ENCODE measurements at places on chromosomes 13 and 19.

DNA sequence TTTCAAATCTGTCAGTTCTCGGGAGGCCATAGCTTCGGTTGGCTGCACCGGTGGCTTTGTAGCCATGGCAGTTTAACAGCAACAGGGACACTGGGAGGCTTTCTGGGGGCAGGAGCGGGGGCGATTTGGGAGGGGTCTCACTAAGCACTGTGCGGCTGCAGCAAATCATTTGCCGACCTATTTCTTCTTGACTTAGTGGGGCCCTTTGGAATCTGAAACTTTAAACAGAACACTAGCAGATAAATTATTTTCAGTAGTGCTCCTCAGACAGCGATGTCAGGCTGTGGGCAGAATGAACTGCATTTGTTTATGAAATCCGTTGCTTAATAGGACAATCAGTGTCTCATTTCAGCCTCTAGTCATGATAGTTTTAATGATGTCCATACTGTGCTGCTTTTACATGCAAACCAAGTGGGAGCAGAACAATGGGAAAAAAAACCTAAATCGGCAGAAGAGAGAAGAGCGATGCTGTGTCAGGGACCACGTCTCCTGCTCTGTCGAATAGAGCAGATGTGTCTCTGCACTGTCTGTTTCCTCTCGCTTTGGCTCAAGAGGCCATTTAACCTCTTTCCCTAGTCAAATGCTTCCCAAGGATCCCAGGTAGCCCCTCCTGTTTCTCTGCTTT lies 211.9 kb downstream of the OLFM4 start:
- no peak for DNase-seq

DNA sequence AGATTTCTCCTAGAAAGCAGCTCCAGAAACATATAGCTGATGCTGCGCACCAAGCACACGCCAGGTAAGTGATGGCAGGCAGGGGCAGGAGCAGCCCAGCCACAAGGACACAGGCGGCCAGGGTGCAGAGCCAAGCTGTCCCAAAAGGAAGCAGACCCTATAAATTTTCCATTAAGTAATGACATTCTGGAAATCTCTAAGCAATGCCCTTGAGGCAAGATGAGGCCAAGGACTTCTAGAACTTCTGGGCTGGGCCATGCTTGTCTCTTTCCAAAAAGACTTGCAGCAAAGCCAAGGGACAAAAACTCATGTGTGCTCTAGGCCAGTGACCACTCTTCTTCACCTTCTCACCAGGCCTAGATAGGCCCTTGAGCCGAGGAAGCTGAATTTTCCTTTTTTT lies 42.2 kb upstream of the EPHX3 start:
- no peak for DNase-seq

GRCh38 chr13:35785576-35786303 lies 309.3 kb upstream of the MAB21L1 start:
- no peak for DNase-seq

DNA sequence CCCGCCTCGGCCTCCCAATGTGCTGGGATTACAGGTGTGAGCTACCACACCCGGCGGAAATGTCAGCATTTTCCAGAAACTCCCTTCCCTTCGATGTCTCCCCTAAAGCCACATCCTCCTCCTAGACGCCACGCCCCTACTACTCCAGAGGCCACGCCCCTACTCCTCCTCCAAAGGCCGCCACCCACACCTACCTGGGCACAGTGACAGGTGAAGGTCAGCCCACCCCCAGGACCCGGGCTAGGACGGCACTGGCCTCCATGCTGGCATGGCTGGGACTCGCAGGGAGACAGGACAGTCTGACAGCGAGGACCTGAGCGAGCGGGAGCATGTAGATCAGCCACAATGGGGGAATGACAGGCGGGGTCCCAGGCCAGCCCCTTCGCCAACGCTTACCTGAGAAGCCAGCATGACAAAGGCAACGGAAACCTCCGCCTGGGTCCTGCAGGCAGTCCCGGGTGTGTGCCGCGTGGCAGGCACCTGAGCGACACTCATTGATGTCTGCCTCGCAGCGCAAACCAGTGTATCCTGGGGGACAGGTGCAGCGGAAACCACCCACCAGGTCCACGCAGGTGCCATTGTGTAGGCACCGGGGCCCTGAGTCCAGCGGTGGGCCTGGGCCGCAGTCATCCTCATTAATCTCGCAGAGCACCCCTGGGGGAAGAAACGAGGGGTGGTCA lies 22.0 kb downstream of the NOTCH3 start:
- no peak for DNase-seq

- no peak for DNase-seq
Measured at GRCh38 chr13:60164234-60164889, 634 bp upstream of the DIAPH3 start.

GRCh38 chr19:23263870-23264590 lies 13.8 kb upstream of the ZNF724 start:
- DNase-seq: peak; percentile 58

DNA sequence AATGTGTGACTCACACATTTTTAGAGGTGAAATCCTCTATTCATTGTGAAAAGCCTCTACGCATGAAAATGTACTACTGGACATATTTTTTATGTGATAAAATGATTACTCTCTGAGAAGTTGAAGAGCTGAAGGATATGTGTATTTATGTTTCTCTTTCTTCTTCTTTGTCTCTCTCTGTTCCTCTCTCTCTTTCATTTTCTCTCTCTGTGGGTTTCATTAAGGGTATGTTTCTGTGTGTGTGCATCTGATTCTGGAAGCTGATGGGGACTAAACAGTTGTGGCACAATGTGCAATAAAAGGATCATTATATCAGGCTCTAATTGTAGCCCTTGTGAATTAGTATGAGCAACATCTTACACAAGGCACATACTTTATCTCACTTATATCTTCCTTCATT lies 867.7 kb downstream of the PCDH9 start:
- no peak for DNase-seq

DNA sequence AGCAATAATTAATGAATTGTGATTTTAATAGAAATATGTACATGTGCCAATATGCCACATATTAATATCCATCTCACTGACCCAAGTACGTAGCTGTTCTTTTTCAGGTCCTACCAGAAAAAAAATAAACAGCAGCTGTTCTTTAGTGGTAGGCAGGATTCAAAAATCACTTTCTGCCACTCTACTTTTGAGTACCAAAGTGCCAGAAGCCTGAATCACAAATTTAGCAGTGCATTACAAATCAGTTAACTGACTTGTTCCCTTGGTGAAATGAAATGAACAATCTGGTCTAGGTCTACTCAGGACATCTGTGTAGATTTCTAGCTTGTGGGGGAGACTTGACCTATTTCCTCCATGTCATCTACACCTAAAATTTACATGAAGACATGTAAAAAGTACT lies 775.5 kb upstream of the GPC6 start:
- no peak for DNase-seq

GRCh38 chr13:108597943-108598342 lies 31.5 kb upstream of the MYO16 start:
- DNase-seq: peak; percentile 41

DNA sequence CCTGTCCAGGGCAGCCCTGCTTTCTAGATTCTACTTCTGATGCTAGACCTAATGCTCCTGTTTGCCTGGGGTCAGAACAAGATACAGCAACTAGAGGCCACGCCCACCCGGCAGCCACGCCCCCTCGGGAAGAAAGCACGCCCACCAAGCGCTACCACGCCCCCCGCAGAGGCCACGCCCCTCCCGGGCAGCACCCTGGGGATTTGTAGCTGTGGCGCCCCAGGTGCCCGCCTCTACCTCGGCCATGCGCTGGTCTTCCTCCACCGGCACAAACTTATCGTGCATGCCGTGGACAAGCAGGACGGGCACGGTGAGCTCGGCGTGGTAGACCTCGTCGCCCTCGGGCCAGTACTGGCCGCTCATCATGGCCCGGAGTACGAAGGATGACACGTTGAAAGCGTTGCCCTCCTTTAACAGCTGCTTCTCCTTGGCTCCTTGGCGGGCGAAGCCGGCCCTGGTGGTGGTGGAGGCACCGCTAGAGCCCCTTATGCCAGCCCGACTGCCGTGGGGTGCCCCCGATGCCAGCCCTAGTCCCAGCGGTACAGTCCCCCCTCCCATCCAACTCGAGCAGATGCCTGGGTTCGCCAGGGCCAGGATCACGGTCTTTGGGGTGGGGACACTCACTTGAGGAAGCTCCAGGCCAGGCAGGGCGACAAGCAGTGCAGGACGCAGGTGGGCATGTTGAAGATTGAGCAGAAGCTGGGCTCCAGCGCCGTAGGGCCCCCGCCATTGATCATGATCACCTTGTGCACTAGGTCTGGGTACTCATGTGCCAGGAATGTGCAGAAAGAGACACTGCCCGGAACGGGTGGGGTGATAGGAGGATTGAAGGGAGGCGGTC lies 9.0 kb downstream of the ABHD8 start:
- DNase-seq: peak; percentile 26

- no peak for DNase-seq
Measured at GRCh38 chr19:55196803-55197202, 12.5 kb downstream of the PTPRH start.

GRCh38 chr13:45333251-45333976 lies 7.6 kb downstream of the TPT1 start:
- no peak for DNase-seq

DNA sequence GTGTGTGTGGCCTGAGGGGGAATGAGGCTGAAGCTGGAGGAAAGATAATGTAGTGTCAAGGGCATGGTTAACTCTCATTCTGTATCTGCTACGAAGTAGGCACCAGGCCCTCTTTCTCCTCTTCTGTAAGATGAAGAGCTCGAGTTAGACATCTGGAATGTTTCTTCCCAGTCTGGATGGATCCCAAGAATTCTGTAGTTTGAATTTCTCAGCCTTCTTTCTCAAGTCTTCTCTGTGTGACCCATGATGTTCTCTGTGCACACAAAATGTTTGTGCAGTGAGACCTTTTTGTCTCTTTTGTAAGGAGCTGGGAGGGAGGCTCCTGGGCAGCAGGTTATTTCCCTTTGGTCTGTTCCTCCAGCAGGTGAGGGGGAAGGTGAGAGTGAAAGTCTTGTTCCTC lies 13.7 kb downstream of the FGF9 start:
- peak; percentile 44 for DNase-seq

- DNase-seq: no peak
Measured at GRCh38 chr13:66914155-66914554, 316.0 kb downstream of the PCDH9 start.

GRCh38 chr13:33798023-33798422 lies 19.9 kb upstream of the RFC3 start:
- DNase-seq: no peak

DNA sequence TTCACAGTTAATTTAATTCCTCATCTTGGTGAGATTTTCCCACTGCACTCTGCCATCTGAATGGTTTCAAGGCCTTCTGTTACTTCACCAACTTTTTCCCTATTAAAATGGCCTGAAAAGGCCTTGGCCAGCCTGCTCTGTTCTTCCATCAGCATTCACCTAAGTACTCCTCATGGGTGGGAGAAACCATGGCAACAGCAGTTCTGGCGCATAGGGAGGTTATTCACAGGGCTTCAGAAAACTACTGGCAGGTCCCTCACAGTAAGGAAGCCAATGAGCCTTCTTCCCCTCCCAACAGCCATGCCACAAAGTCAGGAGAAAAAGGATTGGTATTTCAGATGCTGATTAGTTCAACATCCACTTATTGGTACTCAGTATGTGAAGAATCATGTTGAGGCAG lies 17.2 kb upstream of the GJB2 start:
- no peak for DNase-seq

- no peak for DNase-seq
Measured at GRCh38 chr13:98722958-98723357, 29.5 kb downstream of the SLC15A1 start.

DNA sequence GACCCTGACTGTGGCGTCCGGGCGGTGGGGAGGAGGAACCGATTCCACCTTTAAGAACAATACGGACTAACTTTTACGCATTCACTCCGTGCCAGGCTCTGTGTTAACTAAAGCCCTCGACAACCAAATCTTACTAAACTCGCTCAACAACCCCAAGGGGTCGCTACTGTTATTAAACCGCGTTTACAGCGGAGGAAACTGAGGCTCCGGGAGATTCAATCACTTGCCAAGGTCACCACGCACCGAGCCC lies 1.2 kb downstream of the SAMD1 start:
- DNase-seq: no peak

- DNase-seq: no peak
Measured at GRCh38 chr19:18903156-18904037, 7.4 kb upstream of the CERS1 start.

GRCh38 chr19:2123682-2124387 lies 27.1 kb downstream of the IZUMO4 start:
- DNase-seq: peak; percentile 20

DNA sequence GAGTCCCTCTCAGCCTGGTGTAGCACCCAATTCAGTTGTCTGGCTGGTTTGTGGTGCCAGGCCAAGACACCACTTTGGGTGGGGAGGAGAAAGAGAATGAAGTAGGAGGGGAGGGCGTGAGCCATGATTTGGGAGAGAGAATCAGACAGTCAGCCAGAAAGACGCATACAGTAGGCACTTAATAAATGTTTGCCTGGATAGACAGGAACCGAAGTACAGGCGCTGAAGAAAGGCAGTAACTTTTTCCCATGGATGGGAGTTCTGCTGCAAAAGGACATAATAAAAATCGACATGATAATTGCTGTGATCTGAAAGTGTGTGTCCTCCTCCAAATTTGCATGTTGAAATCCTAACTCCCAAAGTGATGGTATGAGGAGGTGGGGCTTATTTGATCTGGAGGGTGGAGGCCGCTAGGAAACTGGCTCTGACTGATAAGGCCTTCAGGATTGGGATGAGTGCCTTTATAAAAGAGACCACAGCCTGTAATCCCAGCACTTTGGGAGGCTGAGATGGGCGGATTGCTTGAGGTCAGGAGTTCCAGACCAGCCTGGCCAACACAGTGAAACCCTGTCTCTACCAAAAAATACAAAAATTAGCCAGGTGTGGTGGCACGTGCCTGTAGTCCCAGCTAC lies 38.4 kb upstream of the PDCD5 start:
- DNase-seq: no peak
